GM23338 (cell line): ENCODE measurements at places on chromosomes 1 and 21. TPM values are rescaled to one million over a fixed set of nuclear protein-coding genes. Genes with fewer than 3 reads are reported as not detected.
A peak's percentile ranks its signal among the peaks of the same experiment; 100 is the strongest.

GRCh38 chr1:237249120-237249519 lies 207.1 kb downstream of the RYR2 start:
- H3K4me1 ChIP-seq = peaks cover 9% of the 10 kb centered on the region; the same call in 1 of the 2 replicates
- no peak overlapping the region for H3K4me3 ChIP-seq
- no peaks in the 10 kb centered on the region for H3K27me3 ChIP-seq
- H3K36me3 ChIP-seq = no peaks in the 10 kb centered on the region
- no peak overlapping the region for H3K27ac ChIP-seq

APOBEC4 gene
- total RNA-seq = not detected in 2 replicates

- peaks cover 18% of the 10 kb centered on the region for H3K4me1 ChIP-seq
- H3K27ac ChIP-seq = no peak overlapping the region
- H3K27me3 ChIP-seq = no peaks in the 10 kb centered on the region
- no peak for DNase-seq
- no peaks in the 10 kb centered on the region for H3K36me3 ChIP-seq
These were observed 716.2 kb downstream of the NCAM2 start for GRCh38 chr21:21714426-21714825.

BMP8A gene
- total RNA-seq = 0.63 and 1.3 TPM in 2 replicates

- H3K4me3 ChIP-seq = no peak overlapping the region
- no peaks in the 10 kb centered on the region for H3K4me1 ChIP-seq
- no peaks in the 10 kb centered on the region for H3K27me3 ChIP-seq
- H3K36me3 ChIP-seq = no peaks in the 10 kb centered on the region
- H3K27ac ChIP-seq = no peak overlapping the region
These were observed 14.3 kb upstream of the GPR157 start for GRCh38 chr1:9143250-9143649.

CRYAA gene
- total RNA-seq = not detected in 2 replicates

EIF4G3 gene
- 63.4 and 68.1 TPM in 2 replicates for total RNA-seq

GRCh38 chr1:89938171-89939055 lies 56.5 kb upstream of the ZNF326 start:
- H3K27ac ChIP-seq = peak overlapping the region; percentile 73; the same call in 1 of the 2 replicates
- no peaks in the 10 kb centered on the region for H3K27me3 ChIP-seq
- no peak overlapping the region for H3K4me3 ChIP-seq
- peaks cover 33% of the 10 kb centered on the region for H3K4me1 ChIP-seq

GRCh38 chr1:165824269-165824643 lies 3.2 kb upstream of the UCK2 start:
- H3K27ac ChIP-seq = no peak overlapping the region
- no peak for DNase-seq
- H3K4me1 ChIP-seq = peaks cover 19% of the 10 kb centered on the region
- H3K36me3 ChIP-seq = no peaks in the 10 kb centered on the region
- no peak overlapping the region for H3K4me3 ChIP-seq
- no peaks in the 10 kb centered on the region for H3K27me3 ChIP-seq

PBX1 gene
- 84.2 and 104 TPM in 2 replicates for total RNA-seq

DNA sequence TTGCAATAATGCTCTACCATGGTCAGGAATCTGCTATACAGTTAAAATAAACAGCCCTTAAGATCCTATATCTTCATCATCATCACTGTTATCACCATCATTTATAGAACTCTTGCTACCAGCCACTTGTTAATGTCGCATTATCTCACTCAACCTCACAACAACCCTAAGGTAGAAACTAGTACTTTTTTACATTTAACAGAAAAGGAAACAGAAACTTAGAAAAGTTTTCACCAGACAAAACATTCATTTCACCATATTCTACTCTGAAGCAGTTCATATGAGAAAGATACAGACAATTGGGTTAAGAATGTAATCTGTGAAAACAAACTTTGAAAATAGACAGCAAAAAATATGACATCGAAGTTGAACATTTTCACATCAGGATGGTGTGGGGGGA lies 262.6 kb downstream of the ATG4C start:
- H3K4me3 ChIP-seq = no peak overlapping the region
- no peak overlapping the region for H3K27ac ChIP-seq
- H3K27me3 ChIP-seq = no peaks in the 10 kb centered on the region
- peaks cover 6% of the 10 kb centered on the region for H3K4me1 ChIP-seq

DNASE2B gene
- not detected in 2 replicates for total RNA-seq

GRCh38 chr1:184060316-184060715 lies 8.8 kb downstream of the TSEN15 start:
- no peak overlapping the region for H3K27ac ChIP-seq
- H3K4me3 ChIP-seq = no peak overlapping the region
- no peak for DNase-seq

DNA sequence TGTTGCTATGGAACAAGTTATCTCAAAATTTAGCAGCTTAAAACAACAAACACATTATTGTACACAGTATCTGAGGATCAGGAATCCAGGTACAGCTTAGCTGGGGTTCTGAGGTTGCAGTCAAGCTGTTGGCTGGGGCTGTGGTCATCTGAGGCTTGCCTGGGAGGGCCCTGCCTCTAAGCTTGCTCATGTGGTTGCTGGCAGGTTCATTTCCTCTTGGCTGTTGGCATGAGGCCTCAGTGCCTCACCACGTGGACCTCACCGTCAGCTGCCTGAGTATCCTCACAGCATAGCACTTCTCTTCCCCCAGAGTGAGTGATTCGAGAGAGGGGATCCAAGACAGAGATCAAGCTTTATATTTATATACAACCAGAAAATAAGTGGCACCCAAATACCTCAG lies 18.6 kb downstream of the NTPCR start:
- no peak for DNase-seq
- H3K4me1 ChIP-seq = no peaks in the 10 kb centered on the region
- no peak overlapping the region for H3K27ac ChIP-seq
- no peak overlapping the region for H3K4me3 ChIP-seq

DNA sequence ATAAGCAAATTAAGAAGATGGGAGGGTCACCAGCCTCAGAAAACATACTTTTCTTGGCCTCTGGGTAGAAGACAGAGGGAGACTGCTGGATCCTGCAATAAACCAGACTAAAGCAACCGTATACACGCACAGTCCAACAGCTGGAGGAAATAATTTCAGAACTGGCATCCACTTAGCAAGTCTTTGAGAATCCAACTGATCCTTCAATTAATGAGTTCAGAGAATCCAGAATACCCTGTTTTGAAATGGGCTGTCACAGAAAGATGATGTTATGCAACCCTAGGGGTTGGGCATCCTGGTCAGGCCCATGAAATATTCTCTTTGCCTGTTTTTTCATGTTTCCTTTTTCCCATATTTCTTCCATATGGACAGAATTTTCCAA lies 134.0 kb upstream of the MAGI3 start:
- H3K27me3 ChIP-seq = no peaks in the 10 kb centered on the region
- no peak for DNase-seq
- H3K4me3 ChIP-seq = no peak overlapping the region

PLEKHA6 gene
- 4.3 and 6.2 TPM in 2 replicates for total RNA-seq

GPR157 gene
- 3.9 and 4.2 TPM in 2 replicates for total RNA-seq

DNA sequence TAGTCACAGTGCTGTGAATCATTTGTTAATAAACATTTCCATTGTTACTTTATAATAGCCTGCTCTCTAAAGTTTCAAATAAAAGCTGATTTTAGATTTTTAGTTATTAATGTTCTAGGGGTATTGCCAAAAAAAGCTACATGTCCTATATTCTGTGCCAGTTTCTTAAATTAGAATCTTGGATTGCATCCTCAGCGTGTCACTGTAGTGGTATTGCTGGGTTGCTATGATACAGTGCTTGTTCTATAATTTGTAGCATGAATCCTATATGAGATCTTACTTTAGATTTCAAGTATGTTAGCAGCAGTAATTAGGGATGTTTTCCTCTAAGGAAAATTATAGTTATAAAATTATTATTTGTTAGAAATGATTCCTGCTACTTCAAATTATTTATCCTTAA lies 16.4 kb downstream of the PPP2R5A start:
- no peaks in the 10 kb centered on the region for H3K27me3 ChIP-seq
- no peaks in the 10 kb centered on the region for H3K4me1 ChIP-seq
- no peaks in the 10 kb centered on the region for H3K36me3 ChIP-seq

- no peaks in the 10 kb centered on the region for H3K36me3 ChIP-seq
- H3K27me3 ChIP-seq = no peaks in the 10 kb centered on the region
- H3K4me3 ChIP-seq = no peak overlapping the region
- no peaks in the 10 kb centered on the region for H3K4me1 ChIP-seq
- DNase-seq = no peak
These were observed 10.9 kb upstream of the GNB1 start for GRCh38 chr1:1901641-1902294.

DNA sequence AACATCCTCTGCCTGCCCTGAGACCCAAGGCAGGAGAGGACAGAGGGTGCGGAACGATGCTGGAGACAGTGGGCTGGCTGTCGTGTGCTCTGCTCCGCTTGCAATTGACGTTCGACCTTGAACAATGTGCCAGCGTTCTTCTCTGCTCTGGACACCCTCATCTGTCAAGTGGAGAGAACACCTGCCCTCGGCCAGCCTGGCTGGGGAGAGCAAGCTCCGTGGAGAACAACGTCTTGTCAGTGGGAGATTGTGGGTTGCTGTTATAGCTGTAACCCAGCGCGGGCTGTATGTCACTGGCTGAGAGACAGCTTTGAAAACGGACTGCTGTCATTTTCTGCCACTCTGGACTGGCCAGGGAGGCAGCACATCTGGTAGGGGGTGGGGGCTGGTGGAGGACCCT lies 14.7 kb downstream of the KIAA1614 start:
- no peak for DNase-seq
- H3K36me3 ChIP-seq = no peaks in the 10 kb centered on the region
- H3K27me3 ChIP-seq = no peaks in the 10 kb centered on the region
- H3K27ac ChIP-seq = no peak overlapping the region
- H3K4me3 ChIP-seq = no peak overlapping the region

DNAJC6 gene
- 4.6 and 7.4 TPM in 2 replicates for total RNA-seq

GRCh38 chr1:55284856-55285255 lies 69.7 kb upstream of the USP24 start:
- no peaks in the 10 kb centered on the region for H3K27me3 ChIP-seq
- H3K4me3 ChIP-seq = no peak overlapping the region
- H3K4me1 ChIP-seq = peaks cover 7% of the 10 kb centered on the region; the same call in 1 of the 2 replicates
- no peak overlapping the region for H3K27ac ChIP-seq

DNA sequence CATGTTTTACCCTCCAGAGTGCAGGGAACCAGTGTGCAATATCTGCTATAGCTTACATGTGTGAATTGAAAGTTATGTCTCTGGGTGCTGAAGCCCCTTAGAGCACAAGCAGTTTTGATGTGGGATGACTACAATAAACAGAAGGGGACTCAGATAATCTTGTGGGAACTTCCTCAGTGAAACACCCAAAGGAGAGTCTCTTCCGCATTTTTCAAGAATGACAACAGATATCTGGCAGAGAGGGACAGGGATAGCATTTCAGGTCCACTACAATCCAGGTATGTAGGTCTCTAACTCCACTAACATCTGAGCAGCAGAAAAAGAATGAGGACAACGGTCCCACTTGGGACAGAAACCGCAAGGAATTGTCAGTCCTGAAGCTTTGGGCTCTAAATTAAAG lies 67.6 kb upstream of the PDE4B start:
- H3K36me3 ChIP-seq = no peaks in the 10 kb centered on the region
- H3K27me3 ChIP-seq = no peaks in the 10 kb centered on the region
- peaks cover 4% of the 10 kb centered on the region; the same call in 1 of the 2 replicates for H3K4me1 ChIP-seq
- no peak overlapping the region for H3K4me3 ChIP-seq
- no peak overlapping the region for H3K27ac ChIP-seq
- no peak for DNase-seq

DNA sequence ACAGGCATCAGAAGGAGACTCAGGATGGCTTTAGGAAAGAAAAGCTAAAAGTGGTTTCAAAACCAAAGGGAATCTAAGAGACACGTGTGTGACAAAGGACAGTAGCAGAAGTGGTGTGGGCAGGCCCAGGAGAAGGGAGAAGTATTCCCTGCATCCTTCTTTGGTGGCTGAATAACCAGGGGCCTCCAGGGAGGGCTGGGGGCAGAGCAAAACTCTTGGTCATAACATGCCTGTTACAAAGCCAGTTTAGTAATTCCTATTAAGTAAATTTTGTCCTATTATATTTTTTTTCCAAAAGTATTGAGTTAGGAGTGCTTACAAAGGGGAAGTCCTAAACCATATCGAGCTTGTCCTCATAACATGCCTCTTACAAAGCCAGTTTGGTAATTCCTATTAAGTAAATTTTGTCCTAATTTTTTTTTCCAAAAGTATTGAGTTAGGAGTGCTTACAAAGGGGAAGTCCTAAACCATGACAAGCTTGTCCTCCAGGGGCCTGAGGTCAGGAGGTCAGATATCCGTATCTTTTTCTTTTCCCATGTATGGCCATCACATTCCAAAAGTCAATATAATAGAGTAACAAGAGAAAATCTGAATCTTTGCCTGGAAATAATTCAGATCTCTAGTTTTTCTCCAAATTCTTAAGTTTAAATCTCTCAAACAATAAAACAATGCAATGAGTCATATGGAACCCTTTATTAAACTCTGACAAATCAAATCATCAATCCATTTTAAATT lies 509.2 kb downstream of the LTN1 start:
- no peak overlapping the region for H3K4me3 ChIP-seq
- H3K4me1 ChIP-seq = no peaks in the 10 kb centered on the region
- no peaks in the 10 kb centered on the region for H3K27me3 ChIP-seq
- no peaks in the 10 kb centered on the region for H3K36me3 ChIP-seq
- DNase-seq = no peak
- H3K27ac ChIP-seq = no peak overlapping the region

VCAM1 gene
- total RNA-seq = not detected in 2 replicates

RAB7B gene
- total RNA-seq = not detected in 2 replicates

DNA sequence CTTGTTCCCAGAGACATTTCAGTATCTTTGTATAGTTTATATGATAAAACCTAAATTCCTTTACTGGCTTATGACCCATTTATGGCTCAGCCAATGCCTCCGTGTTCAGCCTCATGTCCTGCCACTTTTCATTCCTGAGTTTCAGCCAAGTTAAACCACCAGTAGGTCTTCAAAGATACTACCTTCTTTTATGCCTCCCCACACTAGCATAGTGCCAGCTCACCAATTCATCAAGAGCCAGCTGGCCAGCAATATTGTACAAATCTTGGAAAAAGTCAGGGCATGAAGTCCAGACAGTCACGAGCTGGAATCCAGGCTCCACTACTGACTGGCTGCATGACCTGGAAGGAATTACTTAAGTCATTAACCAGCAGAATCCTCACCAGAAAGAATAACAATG lies 446.0 kb downstream of the GPATCH2 start:
- H3K36me3 ChIP-seq = no peaks in the 10 kb centered on the region
- no peak overlapping the region for H3K4me3 ChIP-seq
- no peaks in the 10 kb centered on the region for H3K4me1 ChIP-seq
- DNase-seq = no peak
- H3K27ac ChIP-seq = no peak overlapping the region

DNA sequence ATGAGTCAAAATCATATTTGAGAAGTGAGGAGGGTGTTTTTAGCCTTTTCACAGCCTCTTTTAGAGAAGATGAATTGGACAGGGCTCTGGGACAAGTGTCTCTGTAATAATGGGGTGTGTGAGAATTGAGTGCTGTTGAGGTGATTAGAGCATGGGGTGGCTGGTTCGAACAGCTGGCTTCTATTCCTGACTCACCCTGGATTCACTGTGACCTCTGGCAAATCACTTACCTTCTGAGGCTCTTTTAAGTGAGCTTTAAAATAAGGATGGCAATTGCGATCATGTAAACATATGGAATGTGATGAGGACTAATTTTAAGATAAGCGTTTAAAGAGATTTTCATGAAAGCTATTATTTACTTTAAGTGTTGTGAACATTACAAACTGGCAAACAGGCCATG lies 243.4 kb downstream of the ADGRL2 start:
- no peak overlapping the region for H3K4me3 ChIP-seq
- DNase-seq = no peak
- H3K27ac ChIP-seq = no peak overlapping the region
- H3K27me3 ChIP-seq = no peaks in the 10 kb centered on the region
